ENCODE measurements at places on chromosomes 1 and 21.

- DNase-seq, result no peak
These were observed 4.5 kb downstream of the FHL3 start for GRCh38 chr1:38000529-38001455.

GRCh38 chr1:119544165-119544762 lies 37.3 kb downstream of the HSD3B1 start:
- no peak for DNase-seq

DNA sequence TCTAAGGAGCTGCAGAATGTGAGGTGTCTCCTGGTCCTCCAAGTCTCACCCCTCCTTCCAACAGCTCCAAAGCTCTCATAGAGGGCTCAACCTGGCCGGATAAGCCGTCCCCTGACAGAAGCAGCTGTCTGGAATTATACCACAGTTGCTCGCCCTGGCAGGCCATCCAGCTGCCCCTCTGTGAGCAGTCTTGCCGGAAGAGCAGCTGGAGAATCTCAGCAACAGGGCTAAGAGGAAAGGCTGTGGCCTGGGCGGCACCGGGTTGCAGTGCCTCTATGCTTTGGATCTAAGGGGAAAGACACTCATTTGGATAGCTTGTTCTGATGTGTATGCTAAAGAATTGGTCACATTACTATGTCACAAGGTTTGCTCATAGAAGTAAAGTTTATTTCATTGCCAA lies 12.4 kb downstream of the TMCC2 start:
- no peak for DNase-seq

GRCh38 chr1:230216896-230217295 lies 149.9 kb downstream of the GALNT2 start:
- no peak for DNase-seq
